ENCODE measurements at places on chromosomes 2 and 18.

GRCh38 chr2:122163617-122164016, 408.2 kb downstream of the TSN start:
- DNase-seq, result no peak

- DNase-seq, result no peak
Observed at GRCh38 chr2:226664140-226664539, 135.5 kb downstream of the IRS1 start.

DNA sequence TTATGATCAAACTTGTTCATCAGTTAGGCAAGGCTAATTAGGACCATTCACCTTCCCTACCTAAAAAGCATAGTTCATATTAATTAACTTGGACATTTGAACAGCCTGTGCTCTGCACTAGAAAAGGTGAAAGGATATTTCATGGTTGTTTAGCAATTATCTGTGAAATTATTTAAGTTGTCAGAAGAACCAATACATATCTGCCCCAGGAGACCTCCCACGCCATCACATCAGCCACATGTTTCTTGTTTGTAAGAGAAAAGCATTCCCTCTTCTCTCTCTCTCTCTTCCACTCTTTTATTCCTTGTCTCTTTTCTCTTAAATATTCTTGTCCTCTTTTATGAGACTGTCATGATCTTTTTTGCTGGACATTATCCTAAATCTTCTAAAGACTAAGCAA, 282.0 kb upstream of the RND3 start:
- DNase-seq, result no peak

- peak; percentile 21 for DNase-seq
Observed at GRCh38 chr18:394987-395362, 105.5 kb downstream of the COLEC12 start.

DNA sequence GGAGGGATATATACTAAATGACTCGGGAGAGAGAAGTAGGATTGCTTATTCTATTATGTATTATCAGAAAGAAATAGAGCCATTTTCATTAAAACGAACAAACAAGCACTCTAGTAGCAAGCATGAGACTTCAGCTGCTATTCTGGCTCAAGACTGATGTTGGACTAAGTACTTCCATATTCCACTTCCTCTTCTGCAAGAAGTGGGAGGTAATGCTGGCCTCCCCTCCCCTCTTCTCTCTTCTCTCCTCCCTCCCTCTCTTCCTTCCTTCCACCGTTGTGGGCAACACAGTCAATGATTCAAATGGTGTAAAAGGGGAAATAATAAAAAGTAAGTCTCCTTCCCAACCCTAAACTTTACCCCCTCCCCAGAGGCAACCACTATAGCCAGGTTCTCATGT, 62.6 kb downstream of the EMX1 start:
- no peak for DNase-seq

DNA sequence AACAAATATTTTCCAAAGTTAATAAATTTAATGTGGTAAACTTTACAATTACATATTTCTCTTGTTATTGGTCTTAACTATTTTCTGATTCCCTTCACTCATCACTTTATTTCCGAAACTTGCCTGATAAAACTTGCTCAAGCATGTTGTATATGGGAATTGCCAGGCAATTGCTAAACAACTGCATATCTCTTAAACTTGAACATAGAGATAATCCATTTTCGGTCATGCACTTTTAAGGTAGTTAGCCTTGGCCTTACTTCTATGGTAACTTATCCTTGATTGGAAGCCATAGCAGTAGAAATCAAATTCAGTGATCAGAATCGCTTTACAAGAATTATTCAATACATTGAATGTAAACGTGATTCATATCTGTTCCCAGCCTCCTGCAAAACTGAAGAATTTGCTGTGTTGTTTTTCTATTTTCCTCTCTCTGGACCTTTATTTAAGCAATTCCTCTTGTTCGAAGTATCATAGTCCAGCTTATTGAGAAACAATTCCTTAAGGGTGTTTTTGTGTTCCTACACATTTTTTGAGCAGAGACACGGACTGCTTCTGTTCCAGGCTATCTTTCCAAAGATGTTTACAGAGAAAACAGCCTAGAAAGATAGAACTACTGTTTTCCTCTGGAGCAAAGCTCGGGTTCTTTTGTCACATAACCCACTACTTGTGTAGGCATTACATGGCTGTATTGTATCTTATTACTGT, 674.3 kb downstream of the IRS1 start:
- no peak for DNase-seq

DNA sequence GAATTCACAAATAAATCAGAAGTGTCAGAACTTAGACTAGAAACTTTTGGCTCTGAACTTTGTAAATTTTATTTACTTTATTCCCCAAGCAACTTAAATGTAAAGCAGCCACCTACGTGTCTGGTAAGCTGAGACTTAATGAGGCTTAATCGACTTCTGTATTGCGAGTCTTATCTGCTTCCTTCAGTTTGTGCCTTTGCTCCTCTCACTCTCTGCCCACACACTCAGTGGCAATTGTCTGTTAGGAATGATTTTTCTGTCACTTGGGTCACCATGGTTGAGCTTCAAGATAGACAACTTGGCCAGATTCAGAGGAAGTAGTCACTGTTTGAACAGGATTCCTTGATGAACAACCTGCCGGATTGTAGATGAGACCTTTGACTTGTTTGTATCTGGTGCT, 691.4 kb upstream of the FSHR start:
- DNase-seq, result no peak

- DNase-seq, result no peak
Observed at GRCh38 chr2:53040536-53041229, 726.9 kb upstream of the CHAC2 start.

DNA sequence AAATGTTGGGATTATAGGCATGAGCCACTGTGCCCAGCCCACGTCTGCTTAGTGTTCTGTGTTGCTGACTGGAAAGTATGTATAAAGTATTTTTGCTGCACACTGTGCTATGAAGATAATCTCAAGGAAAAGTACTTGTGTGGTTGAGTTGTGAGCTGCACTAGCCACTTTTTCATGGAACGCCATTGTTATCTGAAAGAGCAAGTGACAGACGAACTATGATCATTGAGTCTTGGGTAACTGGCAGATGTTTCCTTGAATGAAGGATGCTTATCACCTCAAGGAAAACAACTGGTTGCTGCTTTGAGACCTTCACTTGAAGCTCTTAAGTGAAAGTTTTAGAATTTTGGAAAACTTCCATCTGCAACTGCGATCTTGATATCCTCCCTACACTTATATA, 82.2 kb upstream of the KCTD1 start:
- DNase-seq, result no peak

DNA sequence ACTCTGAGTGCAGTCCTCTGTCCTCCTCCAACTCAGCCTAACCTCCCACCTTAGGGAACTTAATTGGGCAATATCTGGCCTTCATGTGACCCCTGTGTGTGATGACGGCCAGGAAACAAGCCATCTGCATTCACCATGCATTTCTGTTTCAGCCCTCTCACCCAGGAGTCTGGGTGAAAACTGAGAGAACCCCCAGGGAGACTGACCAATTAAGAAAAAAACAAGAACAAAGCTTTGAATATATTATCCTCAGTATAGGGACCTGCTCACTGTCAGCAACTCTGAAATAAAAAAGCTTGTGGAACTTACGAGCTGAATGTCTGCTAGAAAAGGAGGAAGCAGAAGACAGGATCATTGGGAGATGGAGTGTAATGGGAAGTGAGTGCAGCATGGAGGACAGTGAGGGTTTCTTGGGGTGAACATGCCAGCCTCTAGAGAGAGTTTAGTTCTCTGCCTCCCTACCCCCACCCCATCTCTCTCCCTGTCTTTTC, 9.5 kb downstream of the MAPRE2 start:
- DNase-seq, result no peak

- DNase-seq, result no peak
Observed at GRCh38 chr18:50289108-50289443, 1.6 kb upstream of the CXXC1 start.

- no peak for DNase-seq
Observed at GRCh38 chr2:86142436-86143257, 36.6 kb downstream of the PTCD3 start.

DNA sequence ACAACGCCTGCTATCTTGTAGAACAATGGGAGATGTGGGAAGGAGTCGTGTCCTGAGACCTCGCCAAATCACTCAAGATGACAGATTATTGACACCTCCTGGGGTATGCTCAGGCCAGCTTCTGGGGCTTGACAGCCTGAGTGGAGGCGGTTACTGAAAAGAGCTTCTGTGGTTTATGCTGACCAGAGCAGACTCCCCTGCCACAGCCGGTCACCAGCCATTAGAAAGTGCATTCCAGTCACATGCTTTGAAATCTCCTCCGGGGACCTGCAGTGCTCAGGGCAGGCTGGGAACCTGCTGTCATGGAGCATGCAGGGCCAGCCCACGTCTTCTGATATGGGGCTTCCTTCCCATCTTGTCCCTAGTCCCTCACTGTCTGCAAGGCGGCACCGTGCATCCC, 215.9 kb downstream of the SEPTIN10 start:
- no peak for DNase-seq

GRCh38 chr2:34789169-34789568, 1190.1 kb upstream of the FAM98A start:
- no peak for DNase-seq

GRCh38 chr2:203739351-203739750, 32.9 kb downstream of the CD28 start:
- no peak for DNase-seq

DNA sequence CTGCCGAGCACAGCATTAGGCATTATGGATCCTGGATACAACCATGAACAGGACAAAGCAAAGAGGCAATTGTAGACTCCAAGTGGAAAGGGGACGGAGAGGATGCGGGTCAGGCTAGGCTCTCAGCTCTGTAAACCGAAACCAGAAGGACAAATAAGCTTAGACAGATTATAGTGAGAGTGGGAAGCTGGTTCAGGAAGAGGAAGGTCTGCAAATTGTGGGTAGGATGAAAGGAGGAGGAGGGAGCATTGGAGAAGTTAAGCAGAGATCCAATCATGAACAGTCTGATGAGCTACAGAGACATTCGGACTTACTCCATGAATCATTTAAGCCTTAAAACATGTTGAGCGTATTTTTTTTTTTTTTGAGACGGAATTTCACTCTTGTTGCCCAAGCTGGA, 3.0 kb downstream of the MSH6 start:
- no peak for DNase-seq

GRCh38 chr18:8882632-8883408, 177.5 kb downstream of the MTCL1 start:
- DNase-seq, result peak; percentile 37

DNA sequence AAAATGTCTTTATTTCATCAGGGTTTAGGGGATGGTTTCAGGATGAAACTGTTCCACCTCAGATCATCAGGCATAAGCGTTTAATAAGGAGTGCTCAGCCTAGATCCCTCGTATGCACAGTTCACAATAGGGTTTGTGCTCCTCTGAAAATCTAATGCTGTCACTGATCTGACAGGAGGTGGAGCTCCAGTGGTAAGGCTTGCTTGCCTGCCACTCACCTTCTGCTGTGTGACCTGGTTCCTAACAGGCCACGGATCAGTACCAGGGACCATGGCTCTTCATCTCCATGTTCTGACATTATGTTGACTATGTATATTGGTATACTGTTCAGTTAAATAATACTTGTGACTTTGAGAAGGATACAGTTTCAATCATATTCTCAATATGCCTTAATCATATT, 41.6 kb downstream of the PPIG start:
- DNase-seq, result no peak

DNA sequence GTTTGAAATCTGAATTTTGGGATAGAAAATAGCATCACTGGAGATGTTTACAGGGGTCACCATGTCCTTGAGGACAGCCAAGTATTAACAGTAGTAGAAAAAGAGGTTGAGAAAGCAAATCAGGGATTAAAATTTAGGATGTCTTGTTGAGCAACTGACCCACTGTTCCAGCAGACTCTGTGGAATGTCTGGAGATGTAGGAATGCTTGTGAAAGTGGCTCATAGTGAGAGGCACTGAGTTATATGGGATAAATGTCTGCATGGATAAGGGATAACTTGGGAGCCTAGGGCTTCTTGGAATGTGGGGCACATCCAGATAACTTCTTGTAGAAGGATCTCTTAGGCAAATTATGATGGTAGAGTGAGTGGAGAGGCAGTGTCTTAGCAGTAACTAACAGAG, 495.0 kb downstream of the TMX3 start:
- DNase-seq, result no peak

DNA sequence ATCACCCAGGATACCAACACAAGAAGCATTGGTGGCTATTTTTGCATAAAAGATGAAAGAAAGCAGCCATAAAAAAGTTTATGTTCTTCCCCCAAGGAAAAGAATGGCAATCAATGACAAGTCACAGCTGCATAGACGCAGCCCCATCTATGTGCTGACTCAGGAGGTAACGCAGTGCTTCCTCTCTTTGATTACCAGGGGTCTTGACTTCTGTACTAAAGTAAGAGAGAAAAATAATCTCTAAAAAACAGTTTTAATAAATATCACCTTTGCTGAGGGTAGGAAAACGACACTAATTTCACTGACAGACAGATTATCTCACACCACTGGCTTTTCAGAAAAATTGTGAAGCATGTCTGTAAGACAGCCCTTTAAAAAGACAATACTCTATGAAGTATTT, 33.9 kb upstream of the EVA1A start:
- no peak for DNase-seq

- DNase-seq, result peak; percentile 64
Observed at GRCh38 chr2:64750001-64750816, 96.5 kb upstream of the SERTAD2 start.

GRCh38 chr2:178943745-178944144, 106.2 kb downstream of the CCDC141 start:
- DNase-seq, result peak; percentile 46

DNA sequence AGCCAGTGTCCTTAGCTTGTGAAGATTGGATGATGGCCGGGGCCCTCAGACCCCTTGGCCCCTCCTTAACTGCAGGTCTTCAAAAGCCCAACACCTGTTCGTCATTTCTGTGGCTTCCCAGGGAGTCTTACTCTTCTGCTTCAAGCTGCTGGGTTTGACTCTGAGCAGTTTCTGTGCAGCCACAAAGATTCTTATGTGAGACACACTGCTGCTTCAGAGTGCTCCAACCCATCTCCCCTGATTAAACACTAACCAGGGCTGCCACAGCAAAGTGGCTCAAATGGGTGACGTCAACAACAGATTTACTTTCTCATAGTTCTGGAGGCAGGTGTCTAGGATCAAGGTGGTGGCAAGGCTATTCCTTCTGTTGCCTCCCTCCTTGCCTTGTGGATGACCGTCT, 40.8 kb downstream of the TSN start:
- no peak for DNase-seq

DNA sequence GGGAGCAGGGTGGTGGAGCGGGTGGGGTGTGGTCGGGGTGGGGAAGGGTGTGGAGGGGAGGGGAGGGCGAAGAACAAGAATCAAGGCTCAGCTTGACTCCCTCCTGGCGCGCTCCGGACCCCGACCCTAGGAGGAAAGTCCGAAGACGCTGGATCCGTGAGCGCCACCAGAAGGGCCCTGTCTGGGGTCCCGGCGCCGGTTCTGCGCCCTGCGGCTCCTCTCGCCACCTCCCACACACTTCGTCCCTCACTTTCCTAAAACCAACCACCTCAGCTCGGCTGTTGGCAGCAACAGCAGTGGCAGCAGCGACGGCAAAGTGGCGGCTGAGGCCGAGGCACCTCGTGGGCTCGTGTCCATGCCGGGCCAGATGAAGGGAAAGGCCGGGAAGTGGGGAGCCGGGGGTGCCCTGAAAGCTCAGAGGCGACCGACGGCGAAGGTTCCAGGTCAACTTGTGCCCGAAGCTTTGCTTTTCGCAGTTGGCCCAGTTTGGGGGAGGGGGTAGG, 2.1 kb downstream of the KLHL14 start:
- DNase-seq, result no peak

Data from A673 (cell line).